Islet precursor cell (in vitro differentiated cells): ENCODE measurements at places on chromosomes 1 and 21.

GRCh38 chr1:228861832-228862180 is 126.5 kb downstream of the RHOU start:
- no peak for DNase-seq

DNA sequence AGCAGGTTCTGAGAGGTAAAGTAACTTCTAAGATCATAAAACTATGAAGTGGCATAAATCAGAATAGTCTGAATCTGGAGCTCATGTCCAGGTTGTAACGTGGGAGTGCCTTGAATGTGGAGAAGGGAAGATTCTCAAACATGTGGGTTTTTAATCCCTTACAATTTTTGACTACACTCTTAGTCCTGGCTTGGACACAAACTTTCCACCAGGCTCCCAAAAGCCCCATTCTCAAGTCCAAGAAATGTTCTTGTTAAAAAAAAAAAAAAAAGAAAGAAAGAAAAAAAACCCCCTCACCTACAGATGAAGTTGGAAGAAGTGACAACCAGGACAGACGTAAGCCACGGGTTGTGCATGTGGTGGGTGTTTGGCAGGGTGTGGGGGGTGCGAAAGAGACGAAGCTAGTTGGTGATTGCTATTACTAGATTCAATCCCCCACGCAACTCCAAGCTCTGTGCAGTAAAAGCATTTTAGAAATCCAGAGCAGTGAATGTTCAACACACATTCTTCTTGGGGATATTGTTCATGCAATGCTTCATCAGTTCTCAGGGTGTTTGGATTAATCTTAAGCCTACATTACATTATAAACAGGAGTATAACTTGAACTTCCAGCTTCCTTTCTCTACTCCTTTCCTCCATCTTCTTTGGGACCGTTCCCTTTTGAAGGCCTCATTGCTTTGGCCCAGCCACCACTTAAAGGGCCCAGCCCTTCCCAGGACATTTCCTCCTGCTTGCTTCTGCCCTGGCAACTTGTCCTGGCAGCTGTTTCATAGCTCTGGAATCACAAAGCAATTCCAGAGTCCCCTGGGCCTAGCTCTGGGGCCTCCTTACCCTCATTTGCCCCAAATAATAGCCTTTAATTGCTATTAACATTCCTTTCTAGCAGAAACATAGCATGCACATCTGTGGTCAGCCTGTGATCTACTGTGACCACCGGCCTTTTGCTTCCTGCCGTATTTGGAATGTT is 41.8 kb downstream of the PHC2 start:
- peak; percentile 82 for DNase-seq

DNA sequence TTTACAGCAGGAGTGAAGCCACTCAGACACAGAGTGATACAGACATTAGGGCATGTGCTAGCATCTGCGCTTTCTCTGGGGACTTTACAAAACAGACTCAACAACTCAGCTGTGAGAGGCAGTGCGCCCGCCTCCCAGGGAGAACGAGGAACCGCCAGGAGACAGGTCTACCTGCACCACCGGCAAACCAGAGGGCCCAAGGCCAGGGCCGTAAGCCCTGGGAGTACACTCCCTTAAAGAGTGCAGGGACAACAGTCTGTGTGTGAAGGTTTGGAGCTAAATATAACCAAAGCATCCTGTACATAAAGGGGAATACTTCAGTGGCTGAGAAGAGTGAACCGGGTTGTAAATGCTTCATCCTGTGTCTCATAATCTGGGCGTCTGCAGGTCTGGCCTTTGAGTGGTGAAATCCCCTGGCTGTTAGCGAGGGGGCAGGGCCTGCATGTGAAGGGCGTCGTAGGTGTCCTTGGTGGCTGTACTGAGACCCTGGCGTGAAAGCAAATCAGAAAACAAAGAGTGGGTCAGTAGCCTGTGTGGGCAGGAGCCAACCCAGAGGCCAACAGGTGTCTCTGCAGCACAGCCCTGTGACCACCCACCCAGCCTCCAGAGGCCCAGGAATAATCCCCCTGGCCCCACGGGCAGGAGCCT is 86.9 kb downstream of the CD247 start:
- no peak for DNase-seq

DNA sequence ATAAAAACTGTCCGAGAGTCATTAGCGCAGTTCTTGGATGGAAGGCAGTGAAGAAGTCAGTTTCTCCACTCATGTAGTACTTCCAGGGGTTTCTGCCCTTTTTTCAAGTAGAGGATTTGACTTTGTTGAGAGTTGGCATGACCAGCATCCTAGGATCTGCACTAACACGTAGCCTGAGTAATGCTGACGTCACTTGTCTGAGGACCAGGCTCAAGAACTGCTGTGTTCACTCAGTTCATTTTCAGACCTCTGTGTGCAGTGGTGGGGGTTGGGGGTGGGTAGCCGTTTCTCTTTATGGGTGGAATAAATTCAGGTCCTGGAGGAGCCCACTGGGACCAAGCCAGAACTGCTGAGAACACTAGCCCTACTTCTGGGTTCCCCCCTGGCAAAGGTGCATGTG is 53.3 kb downstream of the MRPS6 start:
- DNase-seq: no peak

GRCh38 chr1:153553096-153553495 is 4.0 kb upstream of the S100A3 start:
- peak; percentile 42 for DNase-seq

GRCh38 chr21:39078322-39079065 is 104.8 kb downstream of the PSMG1 start:
- DNase-seq: no peak

DNA sequence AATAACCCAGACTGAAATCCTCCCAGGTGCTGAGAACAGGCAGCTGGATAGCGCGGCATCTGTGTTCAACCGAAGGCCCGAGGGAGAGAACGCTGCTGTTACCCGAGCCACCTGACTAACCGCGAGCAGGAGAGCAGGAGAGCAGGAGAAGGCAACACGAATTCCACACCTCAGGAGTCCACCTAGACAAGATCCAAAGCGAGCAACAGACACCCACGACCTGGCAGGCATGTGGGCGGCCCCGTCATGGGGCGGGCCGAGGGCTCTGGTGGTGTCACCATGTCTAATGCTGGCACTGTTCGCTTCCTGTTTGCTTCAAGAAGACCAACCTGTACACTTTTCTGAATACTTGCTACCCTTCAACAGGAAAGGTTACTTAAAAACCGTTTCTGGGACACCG is 20.9 kb upstream of the SPATC1L start:
- DNase-seq: peak; percentile 40

DNA sequence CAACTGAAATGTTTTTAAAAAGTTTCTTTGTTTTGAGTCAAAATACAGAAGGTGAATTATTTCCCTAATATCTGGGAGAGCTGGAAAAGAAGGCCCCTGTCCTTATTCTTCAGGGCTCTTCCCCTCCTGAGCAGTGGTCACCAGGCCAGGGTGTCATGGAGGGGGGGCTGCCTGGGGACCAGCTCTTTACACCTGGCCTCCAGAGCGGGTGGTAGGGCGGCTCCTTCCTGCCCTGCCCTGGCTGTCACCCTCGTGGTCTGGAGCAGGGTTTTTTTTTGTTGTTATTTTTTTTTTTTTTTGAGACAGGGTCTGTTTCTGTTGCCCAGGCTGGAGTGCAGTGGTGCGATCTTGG is 6.6 kb downstream of the SKI start:
- no peak for DNase-seq

DNA sequence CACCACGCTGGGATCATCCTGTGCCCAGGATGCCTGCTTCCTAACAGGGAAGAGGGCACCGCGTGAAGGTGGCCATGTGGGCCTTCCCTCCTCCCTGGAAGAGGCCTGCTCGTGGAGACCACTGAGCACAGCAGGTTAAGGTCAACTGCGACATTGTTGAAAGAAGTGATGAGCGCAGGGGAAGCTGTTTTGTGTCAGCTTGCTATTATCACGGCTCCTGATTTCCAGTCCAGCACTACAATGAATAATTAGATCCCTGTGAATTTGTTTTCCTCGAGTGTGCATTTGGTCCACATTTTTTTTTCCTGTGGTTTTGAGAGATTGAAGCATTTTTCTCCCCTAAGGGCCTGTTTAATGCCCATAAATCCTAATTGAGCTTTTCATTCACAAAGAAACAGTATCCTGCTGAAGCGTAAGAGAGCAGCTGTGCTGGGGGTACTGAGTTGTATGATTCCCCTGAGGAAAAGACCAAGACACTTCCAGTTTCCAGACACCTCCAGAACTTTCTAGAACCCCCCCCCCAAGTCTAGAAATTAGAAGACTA is 204.9 kb downstream of the KCNJ6 start:
- DNase-seq: no peak

DNA sequence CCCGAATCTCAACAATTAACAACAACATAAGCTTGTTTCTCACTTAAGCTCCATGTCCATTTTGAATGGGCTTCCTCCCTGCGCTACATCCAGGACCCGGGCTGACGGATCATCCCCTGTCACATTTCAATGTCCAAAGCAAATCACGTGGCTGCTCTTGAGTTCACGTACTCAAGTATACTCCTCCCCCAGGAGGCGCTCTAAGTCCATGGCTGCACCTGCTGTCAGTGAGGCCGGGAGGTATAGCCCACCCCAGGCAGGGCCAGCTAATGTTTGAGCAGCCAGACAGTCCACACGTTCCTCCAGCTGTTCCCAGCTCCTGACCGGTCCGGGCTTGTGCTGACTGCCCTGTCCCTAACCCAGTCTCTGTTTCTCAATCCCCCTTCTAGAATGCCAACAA is 220.8 kb downstream of the SLC35F3 start:
- DNase-seq: peak; percentile 92
